ENCODE measurements at places on chromosomes 13 and 19. TPM values are rescaled to one million over a fixed set of nuclear protein-coding genes. Genes with fewer than 3 reads are reported as not detected.

GRCh38 chr13:49208619-49209018 lies 11.5 kb upstream of the MLNR start:
- H3K36me3 ChIP-seq, result no peaks in the 10 kb centered on the region
- H3K4me1 ChIP-seq, result no peaks in the 10 kb centered on the region
- no peak overlapping the region for H3K27ac ChIP-seq

Gene DMRTC2
- total RNA-seq, result not detected

Gene SLC8A2
- total RNA-seq, result 0.22 TPM

GRCh38 chr19:54268936-54269335 lies 11.9 kb upstream of the LILRB5 start:
- no peak overlapping the region for H3K27ac ChIP-seq
- H3K36me3 ChIP-seq, result no peaks in the 10 kb centered on the region
- H3K4me3 ChIP-seq, result no peak overlapping the region
- H3K4me1 ChIP-seq, result no peaks in the 10 kb centered on the region
- H3K27me3 ChIP-seq, result no peaks in the 10 kb centered on the region
- DNase-seq, result no peak

DNA sequence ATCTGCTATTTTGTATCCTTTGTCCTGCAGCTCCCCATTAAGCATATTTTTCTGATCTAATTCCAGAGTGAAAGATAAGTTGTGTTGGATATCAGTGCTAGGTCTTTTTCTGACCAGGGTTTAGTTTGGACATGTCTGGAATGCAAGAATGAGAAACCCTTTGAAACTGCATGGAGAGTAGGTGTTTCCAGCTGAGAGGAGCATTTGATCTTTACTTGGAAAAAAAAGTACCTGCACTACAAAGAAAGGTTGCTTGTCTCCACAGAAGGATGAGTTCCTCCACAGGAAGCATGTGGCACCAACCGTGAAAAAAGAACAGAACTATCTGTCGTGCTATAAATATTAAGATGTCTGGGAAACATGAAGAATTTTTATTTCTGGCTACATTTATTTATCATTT lies 36.6 kb upstream of the MED4 start:
- no peak overlapping the region for H3K27ac ChIP-seq
- DNase-seq, result no peak
- H3K27me3 ChIP-seq, result no peaks in the 10 kb centered on the region
- no peak overlapping the region for H3K4me3 ChIP-seq
- H3K4me1 ChIP-seq, result peaks cover 2% of the 10 kb centered on the region

DNA sequence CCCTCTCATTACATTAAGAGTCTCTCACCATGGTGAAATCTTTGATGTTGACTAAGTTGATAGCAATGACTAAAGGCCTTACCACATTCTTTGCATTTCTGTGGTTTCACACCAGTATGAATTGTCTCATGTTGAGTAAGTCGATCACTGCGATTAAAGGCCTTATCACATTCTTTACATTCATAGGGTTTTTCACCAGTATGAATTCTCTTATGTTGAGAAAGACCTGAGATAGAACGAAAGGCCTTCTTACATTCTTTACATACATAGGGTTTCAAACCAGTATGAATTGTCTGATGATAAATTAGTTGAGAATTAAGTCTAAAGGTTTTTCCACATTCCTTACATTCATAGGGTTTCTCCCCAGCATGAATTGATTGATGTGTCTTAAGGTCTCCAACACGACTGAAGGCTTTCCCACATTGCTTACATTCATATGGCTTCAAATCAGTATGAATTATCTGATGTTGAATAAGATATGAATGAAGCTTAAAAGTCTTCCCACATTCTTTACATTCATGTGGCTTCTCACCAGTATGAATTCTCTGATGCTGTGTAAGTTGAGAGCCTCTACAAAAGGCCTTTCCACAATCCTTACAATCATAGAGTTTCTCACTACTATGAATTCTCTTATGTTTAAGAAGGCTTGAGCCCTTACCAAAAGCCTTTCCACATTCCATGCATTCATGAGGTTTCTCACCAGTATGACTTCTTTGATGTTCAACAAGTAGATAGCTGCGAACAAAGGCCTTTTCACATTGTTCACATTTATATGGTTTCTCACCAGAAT lies 45.6 kb downstream of the ZNF283 start:
- H3K4me3 ChIP-seq, result no peak overlapping the region
- no peak overlapping the region for H3K27ac ChIP-seq
- H3K36me3 ChIP-seq, result no peaks in the 10 kb centered on the region
- no peak for DNase-seq
- no peaks in the 10 kb centered on the region for H3K4me1 ChIP-seq

- H3K27ac ChIP-seq, result no peak overlapping the region
- H3K36me3 ChIP-seq, result no peaks in the 10 kb centered on the region
- no peak for DNase-seq
- H3K4me1 ChIP-seq, result no peaks in the 10 kb centered on the region
- H3K27me3 ChIP-seq, result no peaks in the 10 kb centered on the region
Measured at GRCh38 chr19:38629568-38629967, 10.6 kb downstream of the EIF3K start.

GRCh38 chr13:107124129-107124718 lies 556.3 kb upstream of the ARGLU1 start:
- H3K27me3 ChIP-seq, result no peaks in the 10 kb centered on the region
- no peak for DNase-seq
- no peaks in the 10 kb centered on the region for H3K36me3 ChIP-seq
- H3K4me3 ChIP-seq, result no peak overlapping the region

GRCh38 chr19:21474671-21475181 lies 30.7 kb upstream of the ZNF429 start:
- peak overlapping the region; percentile 62 for H3K4me3 ChIP-seq
- DNase-seq, result peak; percentile 86
- no peak overlapping the region for H3K27ac ChIP-seq
- no peaks in the 10 kb centered on the region for H3K36me3 ChIP-seq

DNA sequence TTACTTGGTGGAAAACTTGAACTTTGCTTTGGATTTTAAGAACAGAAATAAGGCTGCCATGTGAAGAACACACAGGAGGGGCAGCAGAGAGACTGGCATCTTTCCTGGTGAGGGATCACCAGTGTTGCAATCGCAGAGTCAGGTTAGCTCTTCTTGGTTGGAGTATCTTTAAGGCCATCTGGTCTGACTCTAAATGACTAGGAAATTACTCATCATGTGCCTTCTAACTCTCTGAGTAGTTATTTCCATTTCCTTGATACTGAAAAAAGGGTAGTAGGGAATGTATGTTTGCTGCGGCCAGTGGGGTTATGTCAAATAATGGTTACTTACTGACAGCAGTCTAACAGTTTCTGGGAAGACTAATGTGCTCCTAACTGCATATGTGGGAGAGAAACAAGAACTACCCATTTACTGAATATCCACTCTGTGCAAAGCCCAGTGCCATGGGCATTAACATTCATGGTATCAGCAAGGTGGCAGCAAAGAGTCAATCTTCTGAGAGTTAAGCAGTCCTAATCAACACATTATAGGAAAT lies 122.1 kb downstream of the COG6 start:
- no peak for DNase-seq
- no peaks in the 10 kb centered on the region for H3K4me1 ChIP-seq
- H3K36me3 ChIP-seq, result no peaks in the 10 kb centered on the region

Gene PSG3
- total RNA-seq, result not detected

Gene MYBPC2
- total RNA-seq, result not detected

Gene ZNF132
- 2.4 TPM for total RNA-seq

DNA sequence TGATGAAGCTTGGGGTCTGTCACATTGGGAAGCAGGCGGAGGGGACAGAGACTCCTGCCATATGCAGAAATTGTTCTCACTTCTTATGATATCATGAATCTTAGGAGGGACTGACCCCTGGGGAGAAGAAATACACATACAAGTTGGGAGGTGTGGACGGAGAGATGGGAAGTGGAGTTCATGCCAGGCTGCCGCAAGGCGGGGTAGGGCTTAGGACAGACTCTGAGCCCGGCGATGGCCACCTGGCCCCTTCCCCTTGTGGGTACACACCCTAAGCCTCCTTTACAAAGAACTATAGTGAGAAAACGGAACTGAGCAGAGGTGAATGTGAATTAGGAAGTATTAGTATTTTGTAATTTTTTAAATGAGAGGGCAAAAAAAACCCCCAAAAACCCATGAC lies 177.0 kb upstream of the IRS2 start:
- no peak overlapping the region for H3K27ac ChIP-seq
- no peaks in the 10 kb centered on the region for H3K36me3 ChIP-seq
- no peaks in the 10 kb centered on the region for H3K27me3 ChIP-seq
- no peak for DNase-seq
- no peak overlapping the region for H3K4me3 ChIP-seq

Gene ZNF529
- total RNA-seq, result 19.7 TPM

- H3K27me3 ChIP-seq, result no peaks in the 10 kb centered on the region
- H3K27ac ChIP-seq, result no peak overlapping the region
- H3K4me1 ChIP-seq, result no peaks in the 10 kb centered on the region
- DNase-seq, result no peak
- H3K4me3 ChIP-seq, result no peak overlapping the region
Measured at GRCh38 chr19:3117716-3118115, 18.1 kb upstream of the GNA15 start.

Gene RPS5
- 839 TPM for total RNA-seq

GRCh38 chr19:33405553-33406461 lies 32.3 kb downstream of the CEBPG start:
- DNase-seq, result no peak
- H3K36me3 ChIP-seq, result no peaks in the 10 kb centered on the region
- H3K4me1 ChIP-seq, result no peaks in the 10 kb centered on the region
- no peak overlapping the region for H3K4me3 ChIP-seq

- no peak overlapping the region for H3K27ac ChIP-seq
- H3K27me3 ChIP-seq, result no peaks in the 10 kb centered on the region
- no peak overlapping the region for H3K4me3 ChIP-seq
- H3K4me1 ChIP-seq, result peaks cover 6% of the 10 kb centered on the region
- DNase-seq, result no peak
Measured at GRCh38 chr13:74871369-74872070, 610.4 kb downstream of the TBC1D4 start.

GRCh38 chr19:17553256-17553655 lies 2.2 kb upstream of the COLGALT1 start:
- H3K36me3 ChIP-seq, result no peaks in the 10 kb centered on the region
- H3K4me3 ChIP-seq, result no peak overlapping the region
- peaks cover 13% of the 10 kb centered on the region for H3K4me1 ChIP-seq
- H3K27me3 ChIP-seq, result no peaks in the 10 kb centered on the region
- peak overlapping the region; percentile 77 for H3K27ac ChIP-seq

DNA sequence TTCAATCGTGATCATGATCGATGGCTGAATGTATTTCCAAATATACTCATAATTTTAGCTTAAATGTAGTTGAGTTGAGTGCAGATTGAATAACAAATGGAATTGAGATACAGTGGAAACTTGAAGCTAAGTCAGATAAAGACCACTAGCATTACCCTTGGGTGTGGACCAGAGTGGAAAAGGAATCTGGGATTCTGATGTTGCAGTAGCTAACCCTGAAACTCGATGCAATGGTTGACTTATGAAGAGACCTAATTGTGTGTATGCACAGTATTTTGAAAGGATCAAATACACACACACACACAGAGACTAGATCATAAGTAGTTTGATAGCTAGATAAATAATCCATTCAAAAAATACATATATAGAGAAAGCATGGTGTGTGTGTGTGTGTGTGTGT lies 135.8 kb downstream of the RXFP2 start:
- H3K27ac ChIP-seq, result no peak overlapping the region
- H3K4me3 ChIP-seq, result no peak overlapping the region
- H3K36me3 ChIP-seq, result no peaks in the 10 kb centered on the region
- no peaks in the 10 kb centered on the region for H3K27me3 ChIP-seq
- no peaks in the 10 kb centered on the region for H3K4me1 ChIP-seq

Gene TNNT1
- 0.36 TPM for total RNA-seq

Gene IZUMO2
- total RNA-seq, result not detected

Gene LMTK3
- total RNA-seq, result 3.9 TPM

GRCh38 chr19:38402623-38402966 lies 298 bp upstream of the FAM98C start:
- H3K4me1 ChIP-seq, result no peaks in the 10 kb centered on the region
- no peak for DNase-seq
- H3K27ac ChIP-seq, result no peak overlapping the region
- H3K36me3 ChIP-seq, result peaks cover 17% of the 10 kb centered on the region
- H3K4me3 ChIP-seq, result no peak overlapping the region

DNA sequence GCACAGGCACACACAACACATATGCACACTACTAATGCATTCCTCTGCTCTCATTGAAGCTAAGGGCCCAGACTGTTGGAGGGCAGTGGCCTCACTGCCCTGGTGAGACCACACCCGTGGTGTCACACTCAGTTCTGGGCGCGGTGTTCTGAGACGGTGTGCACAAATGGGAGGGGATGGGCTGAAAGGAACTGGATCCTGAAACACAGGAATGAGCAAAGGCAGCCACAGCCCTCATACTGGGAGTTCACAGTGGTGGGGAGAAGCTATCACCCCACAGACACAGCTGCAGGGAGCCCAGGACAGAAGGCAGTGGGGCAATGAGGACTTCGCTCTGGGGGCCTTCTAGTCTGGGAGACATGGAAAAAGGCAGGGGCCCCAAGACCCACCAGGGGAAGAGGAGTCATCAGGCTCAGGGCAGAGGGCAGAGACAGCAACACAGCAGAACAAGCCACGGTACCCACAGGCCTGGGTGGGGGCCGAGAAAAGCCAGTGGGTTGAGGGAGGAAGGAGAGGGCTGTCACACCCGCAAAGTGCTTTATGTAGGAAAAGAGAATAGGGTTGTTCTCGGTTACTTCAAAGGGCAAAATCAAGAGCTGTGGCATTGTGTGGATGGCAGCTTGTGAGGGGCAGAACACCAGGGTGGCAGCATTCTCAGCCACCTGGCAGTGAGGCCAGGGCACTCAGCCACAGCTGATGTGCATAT lies 75.4 kb upstream of the GPR183 start:
- H3K36me3 ChIP-seq, result peaks cover 9% of the 10 kb centered on the region
- DNase-seq, result no peak
- H3K27ac ChIP-seq, result no peak overlapping the region
- no peaks in the 10 kb centered on the region for H3K27me3 ChIP-seq

Gene SMG9
- 19.4 TPM for total RNA-seq

Gene IGFLR1
- total RNA-seq, result 8.9 TPM

- H3K36me3 ChIP-seq, result no peaks in the 10 kb centered on the region
- peak; percentile 95 for DNase-seq
- peak within 1 kb of the TSS; percentile 29 for H3K4me3 ChIP-seq
- H3K27me3 ChIP-seq, result peaks cover 3% of the 10 kb centered on the region
- H3K27ac ChIP-seq, result no peak within 1 kb of the TSS
- H3K4me1 ChIP-seq, result peaks cover 9% of the 10 kb centered on the region
Measured at GRCh38 chr19:15672580-15673175, at the start of gene CYP4F12. Gene CYP4F12, plus strand, starts transcription at chr19:15673087. Its CDS starts 443 bp downstream, at chr19:15673530.

DNA sequence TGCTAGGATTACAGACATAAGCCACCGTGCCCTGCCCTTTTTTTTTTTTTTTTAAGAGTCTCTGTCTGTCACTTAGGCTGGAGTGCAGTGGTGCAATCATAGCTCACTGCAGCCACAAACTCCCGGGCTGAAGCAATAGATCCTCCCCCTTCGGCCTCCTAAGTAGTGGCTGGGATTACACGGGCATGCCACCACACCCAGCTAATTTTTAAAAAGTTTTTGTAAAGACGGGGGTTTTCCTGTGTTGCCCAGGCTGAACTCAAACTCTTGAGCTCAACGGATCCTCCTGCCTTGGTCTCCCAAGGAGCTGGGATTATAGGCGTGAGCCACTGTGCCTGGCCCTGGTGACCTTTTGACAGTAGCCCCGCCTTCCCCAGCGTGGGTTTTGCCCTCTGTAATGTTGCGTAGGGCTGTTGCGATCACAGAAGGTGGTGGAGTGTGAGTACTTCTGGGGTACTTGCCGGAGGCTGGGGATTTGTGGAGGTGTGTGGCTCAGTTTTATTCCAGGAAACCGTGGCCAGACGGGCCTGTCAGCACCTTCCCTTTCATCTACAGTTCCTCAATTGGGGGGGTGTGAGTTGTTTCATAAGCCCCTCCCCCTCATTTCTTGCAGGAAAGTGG lies 11.6 kb upstream of the RETN start:
- H3K36me3 ChIP-seq, result no peaks in the 10 kb centered on the region
- H3K4me3 ChIP-seq, result no peak overlapping the region
- no peak for DNase-seq
